ENCODE measurements at places on chromosomes 6 and 20.

GRCh38 chr20:47733892-47734291 is 51.4 kb downstream of the SULF2 start:
- DNase-seq = no peak

- no peak for DNase-seq
Measured at GRCh38 chr20:20412750-20413149, 44.8 kb downstream of the INSM1 start.

DNA sequence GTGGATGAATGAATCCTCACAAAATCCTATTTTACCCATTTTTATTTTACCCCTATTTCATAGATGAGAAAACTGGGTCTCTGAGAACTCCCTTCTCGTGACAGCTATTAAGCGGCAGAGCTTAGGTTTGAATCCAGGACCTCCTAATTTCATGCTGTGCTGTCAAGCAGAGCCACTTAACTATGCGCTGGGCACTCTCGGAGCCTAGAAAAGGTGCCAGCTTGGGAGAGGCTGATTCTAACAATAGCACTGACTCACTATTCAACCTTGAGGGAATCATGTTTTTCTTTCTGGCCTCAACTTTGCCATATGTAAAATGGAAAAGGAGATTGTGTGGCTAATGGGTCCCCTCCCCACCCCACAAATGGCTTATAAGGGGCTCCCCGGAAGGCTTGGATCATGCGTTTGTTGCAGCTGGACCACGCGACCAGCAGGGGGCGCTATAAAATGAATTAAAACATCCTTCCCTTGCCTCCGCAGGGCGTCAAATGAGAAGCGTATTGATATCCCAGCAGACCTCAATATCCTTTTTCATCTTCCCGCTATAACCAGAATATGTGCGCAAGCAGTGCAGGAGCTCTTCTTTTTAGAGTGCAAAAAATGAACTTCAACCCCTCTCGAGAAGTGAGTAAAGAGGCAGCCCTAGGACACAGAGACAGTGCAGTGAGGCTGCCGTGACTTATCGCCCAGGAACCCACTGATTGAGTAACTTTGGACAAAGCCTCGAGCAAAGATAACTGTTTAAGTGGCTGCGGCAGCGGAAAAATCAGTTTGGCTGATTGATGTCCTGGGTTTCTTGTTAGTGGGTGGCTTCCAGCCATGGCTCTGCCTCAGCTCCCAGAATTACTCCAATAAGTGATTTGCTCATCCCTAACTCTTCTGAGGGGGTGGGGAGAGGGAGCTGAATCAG is 12.8 kb upstream of the PDYN start:
- peak; percentile 16 for DNase-seq

- no peak for DNase-seq
Measured at GRCh38 chr20:51375561-51375960, 167.0 kb downstream of the NFATC2 start.

GRCh38 chr6:30818391-30818841 is 65.9 kb upstream of the DDR1 start:
- DNase-seq = peak; percentile 52

DNA sequence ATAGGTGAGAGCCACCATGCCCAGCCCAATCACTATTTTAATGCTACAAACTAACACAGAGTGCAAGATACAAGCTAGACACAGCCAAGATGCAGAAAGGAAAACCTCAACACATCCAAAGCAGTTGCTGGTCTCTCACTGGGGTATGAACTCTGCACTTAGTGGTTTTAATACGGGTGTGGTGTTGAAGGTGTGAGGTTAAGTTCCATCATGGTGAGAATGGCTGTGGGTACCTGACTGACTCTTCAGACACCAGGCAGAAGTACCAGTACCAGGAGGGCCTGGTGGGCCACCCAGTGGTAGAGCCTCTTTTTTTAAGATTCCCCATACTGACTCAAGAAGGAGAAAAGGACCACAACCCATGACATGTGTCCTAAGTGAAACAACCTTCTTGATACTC is 13.0 kb downstream of the GNAS-AS1 start:
- no peak for DNase-seq
